ENCODE measurements at places on chromosomes 1 and 21.

GRCh38 chr1:162538815-162539431 lies 22.6 kb upstream of the UAP1 start:
- no peak for DNase-seq

- DNase-seq: peak; percentile 58
These were observed 45.9 kb upstream of the CRB1 start for GRCh38 chr1:197222025-197222685.

- no peak for DNase-seq
These were observed 38.7 kb downstream of the ETNK2 start for GRCh38 chr1:204112876-204113730.

- DNase-seq: no peak
These were observed 11.9 kb downstream of the STX6 start for GRCh38 chr1:181010789-181011188.

DNA sequence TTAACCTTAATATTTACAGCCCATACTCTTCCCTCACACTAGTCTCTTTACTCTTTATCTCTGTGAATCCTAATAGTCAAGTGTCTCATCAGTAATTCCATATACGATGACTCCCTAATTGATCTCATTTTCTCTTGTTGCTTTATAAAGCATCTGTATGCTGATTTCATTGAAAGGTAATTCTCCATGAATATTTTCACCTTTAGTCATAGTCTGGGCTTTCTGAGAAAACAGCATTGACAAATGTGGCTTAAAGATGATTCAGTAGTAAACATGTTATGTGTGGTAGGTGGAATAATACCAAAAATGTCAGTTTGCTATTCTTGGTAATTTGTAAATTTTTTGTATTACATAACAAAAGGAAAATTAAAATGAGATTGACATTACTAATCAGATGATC lies 1176.5 kb downstream of the NCAM2 start:
- no peak for DNase-seq

- DNase-seq: no peak
These were observed 97.1 kb downstream of the HLX start for GRCh38 chr1:220976390-220976789.

DNA sequence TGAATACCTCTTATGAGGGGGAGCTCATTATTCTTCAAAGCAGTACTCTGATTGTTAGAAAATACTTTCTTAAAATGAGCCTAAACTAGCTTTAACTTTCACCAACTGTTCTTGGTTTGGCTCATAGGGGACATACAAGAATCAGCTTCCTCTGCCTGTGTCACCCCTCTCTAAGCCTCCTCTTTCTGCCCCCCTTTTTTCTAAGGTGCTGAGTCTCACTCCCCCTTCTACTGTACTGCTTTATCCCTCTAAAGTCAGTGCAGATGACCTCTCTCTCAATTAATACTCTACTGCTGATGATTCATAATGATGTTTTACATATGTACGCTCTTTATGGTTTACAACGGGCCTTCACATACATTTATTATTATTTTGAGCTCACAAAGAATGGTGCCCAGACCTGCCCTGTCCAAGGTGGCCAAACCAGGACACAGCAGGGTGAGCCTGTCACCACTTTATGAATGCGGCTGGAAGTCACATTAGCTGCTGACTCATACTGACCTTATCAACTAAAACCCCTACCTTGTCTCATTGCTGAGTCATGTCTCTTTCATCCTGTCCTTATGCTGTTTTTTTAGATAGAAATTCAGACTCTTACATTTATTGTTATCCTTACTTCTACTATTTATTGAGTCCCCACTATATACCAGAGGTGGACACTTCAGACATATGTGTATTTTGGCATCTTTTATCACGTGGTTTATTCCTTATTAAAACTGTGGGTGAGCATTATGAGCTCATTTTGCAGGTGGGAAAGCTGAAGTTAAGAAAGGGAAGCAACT lies 126.9 kb downstream of the RNF220 start:
- DNase-seq: peak; percentile 21

DNA sequence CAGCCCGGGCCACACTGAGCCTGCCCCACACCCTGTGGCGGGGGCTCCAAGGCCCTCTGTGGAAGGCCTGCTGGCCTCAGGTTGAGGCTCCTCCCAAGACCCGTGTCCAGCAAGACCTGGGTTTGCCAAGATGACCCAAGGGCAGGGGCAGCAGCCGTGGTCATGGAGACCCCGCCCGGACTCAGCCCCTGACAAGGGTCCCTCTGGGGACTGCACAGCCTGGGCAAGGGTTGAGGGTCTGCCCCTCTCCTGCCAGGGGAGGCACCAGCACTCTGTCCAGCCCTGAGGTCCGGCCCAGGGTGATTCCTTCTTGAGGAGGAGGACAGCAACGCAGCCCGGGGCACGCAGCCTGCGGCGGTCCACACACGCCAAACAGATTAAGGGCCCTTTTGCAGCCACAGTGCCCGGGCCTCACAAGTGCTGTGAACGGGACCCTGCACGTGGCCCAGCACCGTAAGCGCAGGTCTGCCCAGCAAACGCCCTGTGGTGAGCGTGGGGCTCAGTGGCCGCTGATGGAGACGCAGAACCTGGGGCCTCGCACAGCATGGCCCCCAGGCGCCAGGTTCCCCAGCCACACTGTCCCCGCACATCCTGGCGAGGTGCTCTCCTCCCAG lies 3.4 kb downstream of the SPATC1L start:
- DNase-seq: no peak

GRCh38 chr1:195345149-195345548 lies 1263.1 kb downstream of the KCNT2 start:
- no peak for DNase-seq

DNA sequence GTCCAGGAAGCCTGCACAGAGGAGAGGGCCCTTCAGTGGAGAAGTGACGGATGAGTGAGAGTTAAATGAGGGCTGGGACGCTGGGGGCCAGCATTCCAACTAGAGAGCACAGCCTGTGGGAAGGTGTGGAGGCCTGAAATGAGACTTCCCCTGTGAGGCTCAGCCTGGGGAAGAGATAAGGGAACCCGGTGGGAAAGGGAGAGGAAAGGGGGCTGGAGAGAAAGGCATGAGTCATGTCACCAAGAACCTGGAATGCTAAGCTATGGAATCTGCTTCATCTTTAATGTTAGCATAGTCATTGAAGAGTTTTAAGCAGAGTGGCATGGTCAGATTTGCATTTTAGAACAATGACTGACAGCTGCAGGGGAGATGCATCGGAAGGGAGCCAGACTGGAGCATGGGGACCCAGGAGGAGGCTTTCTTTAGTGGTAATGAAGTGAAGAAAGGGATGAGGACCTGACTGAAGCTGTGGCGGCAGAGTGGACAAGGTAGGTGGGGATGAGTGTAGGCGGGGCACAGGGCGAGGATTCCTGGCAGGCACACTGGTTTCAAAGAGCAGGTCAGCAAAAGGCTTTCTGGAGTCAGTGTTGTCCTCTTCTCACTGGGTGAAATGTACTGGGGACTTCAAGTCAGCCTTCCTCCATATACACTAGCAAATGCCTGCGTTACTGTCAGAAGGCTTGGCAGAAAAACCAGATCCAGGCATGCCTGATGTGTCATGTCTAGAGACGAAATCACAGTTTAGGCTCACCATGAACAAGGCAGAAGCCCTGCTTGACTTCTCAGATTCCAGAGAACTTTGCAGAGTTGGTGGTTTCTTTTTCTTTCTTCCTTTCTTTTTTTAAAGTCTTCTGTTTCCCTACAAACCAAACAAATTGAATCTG lies 8.0 kb downstream of the RGL1 start:
- no peak for DNase-seq

DNA sequence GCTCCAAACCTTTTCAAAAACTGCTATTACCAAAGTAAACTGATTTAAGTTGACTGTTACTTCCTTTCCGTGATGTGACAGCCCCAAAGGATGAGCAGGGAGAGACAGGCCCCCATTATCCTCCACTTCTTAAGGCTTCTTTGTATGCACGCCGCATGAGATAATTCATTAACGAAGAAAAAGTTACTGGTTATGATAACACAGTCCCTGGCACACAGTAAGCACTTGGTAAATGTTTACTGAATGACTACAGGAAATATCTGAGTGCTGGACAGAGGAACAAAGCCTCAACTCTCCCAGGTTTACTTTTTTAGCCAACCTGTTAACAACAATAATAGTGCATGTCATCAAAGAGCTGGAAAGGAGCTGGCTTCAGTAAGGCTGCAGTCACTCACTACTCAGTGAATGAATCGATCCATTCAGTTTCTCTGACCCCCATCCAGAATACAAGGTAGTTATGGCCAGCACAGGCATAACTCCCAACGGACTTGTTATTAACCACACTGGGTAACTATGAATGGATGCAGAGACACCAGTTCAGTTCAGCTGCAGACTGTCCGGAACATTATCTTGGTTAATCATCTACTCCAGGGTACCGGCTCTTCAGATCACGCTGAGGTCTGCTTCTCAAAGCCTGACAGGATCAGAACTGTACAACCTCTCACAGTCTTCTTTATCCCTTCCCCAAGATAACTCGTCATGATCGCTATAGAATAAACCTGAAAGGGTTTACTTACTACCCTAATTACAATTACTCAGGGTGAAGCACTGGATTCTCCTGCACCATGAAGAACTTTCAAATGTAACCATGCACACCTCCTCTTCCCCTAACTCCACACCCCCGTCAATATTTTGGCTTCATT lies 58.3 kb downstream of the TGFBR3 start:
- DNase-seq: no peak

- DNase-seq: no peak
These were observed 210.3 kb upstream of the CACYBP start for GRCh38 chr1:174789399-174789798.

- DNase-seq: no peak
These were observed 50.8 kb downstream of the CHD5 start for GRCh38 chr1:6129313-6129712.

GRCh38 chr1:29643281-29643680 lies 407.0 kb downstream of the PTPRU start:
- DNase-seq: no peak

DNA sequence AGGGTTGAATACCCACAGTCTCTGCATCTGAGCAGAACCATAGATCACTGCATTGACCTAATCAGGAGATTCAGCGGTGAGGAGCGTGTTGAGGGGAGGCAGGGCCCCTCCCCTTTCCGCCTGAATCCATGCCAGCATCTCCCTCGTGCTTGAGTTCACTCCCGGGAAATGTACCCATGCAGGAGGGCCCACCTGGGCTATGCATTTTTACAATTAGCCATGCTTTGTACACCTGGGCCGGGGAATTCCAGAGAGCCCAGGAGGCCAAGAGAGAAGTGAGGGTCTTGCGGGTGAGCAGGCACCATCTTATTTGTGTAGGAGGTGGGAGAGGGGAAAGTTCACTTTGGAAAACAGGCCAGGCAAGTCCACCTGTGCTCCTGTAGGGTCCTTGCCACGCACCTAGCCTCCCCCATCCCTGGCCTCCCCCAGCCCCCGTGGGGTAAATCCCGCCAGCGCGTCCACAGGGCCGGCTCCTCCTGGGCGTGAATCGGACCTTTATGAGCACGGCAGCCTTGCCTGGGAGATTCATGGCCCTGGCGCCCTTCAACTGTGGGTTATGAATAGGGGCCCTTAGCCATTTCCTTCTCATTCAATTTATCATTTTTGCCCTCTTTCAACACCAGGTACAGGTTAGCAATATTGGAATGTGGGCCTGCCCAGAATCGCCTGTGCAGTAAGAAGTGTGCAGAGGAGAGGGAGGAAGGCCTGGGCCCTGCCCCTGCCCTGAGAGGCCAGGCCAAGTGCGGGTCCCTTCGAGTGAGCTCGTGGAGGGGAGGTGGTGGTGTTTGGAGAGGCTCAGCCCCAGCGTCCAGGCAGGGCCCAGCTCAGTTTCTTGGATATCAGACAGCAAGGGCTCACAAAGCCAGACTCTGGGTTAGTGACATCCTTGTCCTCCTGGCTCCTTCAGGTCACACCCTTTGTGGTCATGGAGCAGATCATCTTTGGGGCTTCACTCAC lies 84.4 kb upstream of the ACTRT2 start:
- no peak for DNase-seq

- DNase-seq: no peak
These were observed 85.3 kb downstream of the CAMTA1 start for GRCh38 chr1:6870571-6870970.

DNA sequence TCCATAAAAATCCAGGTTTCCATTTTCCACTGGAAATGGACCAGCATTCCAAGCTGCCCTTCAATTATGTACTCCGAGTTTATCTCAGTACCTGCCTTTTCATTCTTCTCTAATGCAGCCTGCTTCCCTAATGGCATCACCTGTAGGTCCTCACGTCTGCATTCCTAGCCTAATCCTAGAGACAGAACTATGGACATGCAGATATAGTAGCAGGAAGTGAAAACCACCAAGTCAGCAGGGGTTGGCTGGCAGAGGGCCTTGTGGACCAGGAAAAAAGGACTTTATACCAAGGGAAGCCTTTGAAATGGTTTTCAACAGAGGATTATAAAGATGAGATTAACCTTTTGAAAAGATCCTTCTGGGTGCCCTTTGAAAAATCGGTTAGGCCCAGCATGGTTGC lies 135.7 kb upstream of the L1TD1 start:
- no peak for DNase-seq

- DNase-seq: no peak
These were observed 42.9 kb downstream of the KCNJ15 start for GRCh38 chr21:38299671-38300070.

- DNase-seq: no peak
These were observed 38.3 kb downstream of the PTGFRN start for GRCh38 chr1:116948046-116948445.

- DNase-seq: no peak
These were observed 68.3 kb downstream of the SAMSN1 start for GRCh38 chr21:14477841-14478240.

- no peak for DNase-seq
These were observed 18.5 kb downstream of the MORN1 start for GRCh38 chr1:2372551-2373490.

DNA sequence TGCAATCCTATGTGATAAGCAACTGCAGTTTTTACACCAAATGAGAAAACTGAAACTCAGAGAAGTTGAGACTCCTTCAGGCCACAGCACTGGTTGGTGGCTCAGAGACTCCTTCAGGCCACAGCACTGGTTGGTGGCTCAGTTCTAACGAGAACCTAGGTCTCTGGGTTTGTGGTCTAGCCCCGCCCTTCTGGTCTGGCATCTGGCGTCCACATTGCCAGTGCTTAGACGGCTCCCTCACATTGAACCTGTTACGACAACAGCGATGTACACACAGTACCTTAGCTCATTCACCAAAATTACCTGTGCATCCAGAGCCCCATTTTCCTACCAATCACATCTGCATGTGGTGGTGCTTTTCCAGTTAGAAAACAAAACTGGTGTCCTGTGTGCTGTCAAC lies 66.1 kb downstream of the NID1 start:
- DNase-seq: no peak

DNA sequence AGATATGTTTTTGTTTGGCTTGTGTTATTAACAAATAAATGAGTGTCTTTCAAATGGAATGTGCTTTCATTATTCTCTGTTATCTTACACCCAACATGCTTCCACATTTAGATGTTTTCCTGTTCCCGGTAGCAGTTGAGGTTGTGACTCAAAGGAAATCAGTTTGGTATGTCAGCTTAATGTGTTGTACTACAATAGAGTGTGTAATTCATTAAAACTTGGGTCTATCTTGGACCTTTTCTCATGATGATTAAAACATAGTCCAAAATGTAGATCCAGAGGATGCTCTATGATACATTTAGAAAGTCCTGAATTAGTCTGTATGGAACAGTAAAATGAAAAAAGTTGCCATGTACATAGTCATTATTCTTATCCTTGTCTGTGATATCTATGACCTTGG lies 26.7 kb downstream of the RTCA start:
- DNase-seq: no peak

- no peak for DNase-seq
These were observed 14.3 kb downstream of the THBS3 start for GRCh38 chr1:155193275-155193990.
